Heart left ventricle (tissue), 16 donors: ENCODE measurements at places on chromosomes 2 and 18.

DNA sequence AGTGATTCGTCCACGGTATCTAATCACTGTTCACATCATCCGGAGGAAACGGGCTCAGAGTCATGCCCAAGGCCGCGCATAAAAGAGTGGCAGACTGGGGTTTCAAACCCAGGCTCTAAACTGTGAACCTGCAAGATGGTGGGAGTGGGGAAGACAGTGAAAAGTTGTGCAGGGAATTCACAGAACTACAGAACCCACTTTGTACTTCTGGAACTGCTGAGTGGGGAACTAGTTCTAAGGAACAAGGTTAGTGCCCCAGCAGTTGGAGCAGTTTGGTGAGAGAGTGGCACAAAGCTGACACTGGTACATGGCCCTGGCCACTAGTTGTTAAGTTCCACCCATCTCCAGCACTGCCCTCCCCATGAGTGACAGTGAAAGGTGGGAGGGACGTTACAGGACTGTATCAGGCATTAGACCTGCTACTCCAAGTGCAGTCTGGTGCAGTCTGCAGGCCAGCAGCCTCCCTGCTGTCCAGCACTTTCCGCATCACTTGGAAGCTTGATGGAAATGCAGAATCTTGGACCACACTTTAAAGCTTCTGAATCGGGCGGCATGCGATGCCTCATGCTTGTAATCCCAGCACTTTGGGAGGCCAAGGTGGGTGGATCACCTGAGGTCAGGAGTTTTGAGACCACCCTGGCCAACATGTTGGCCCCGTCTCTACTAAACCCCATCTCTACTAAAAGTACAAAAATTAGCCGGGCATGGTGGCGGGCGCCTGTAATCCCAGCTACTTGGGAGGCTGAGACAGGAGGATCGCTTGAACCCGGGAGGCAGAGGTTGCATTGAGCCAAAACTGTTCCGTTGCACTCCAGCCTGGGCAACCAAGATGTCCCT is 47.3 kb downstream of the C2orf42 start:
- DNase-seq = peak; percentile 64

DNA sequence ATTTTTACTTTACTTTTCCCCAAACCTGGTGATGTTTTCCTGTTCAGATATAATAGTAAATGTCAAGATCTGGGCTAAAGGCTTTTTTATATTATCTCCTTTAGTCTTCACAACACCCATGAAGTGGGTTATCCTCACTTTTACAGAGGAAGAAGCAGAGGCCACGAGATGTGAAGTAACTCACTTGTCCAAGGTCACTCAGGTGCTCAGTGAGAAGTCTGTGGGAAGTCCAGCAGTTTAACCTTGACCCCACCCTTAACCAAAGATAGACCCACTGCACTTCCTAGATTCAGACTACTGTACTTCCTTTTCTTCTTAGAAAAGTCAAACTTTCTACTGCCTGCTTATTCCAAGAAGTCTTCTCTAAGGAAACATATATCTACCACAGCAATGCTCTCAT is 56.3 kb upstream of the STAT1 start:
- no peak for DNase-seq

GRCh38 chr18:5584746-5585417 is 41.1 kb upstream of the EPB41L3 start:
- DNase-seq = no peak

GRCh38 chr18:71079606-71080005 is 790.8 kb downstream of the SOCS6 start:
- no peak for DNase-seq

DNA sequence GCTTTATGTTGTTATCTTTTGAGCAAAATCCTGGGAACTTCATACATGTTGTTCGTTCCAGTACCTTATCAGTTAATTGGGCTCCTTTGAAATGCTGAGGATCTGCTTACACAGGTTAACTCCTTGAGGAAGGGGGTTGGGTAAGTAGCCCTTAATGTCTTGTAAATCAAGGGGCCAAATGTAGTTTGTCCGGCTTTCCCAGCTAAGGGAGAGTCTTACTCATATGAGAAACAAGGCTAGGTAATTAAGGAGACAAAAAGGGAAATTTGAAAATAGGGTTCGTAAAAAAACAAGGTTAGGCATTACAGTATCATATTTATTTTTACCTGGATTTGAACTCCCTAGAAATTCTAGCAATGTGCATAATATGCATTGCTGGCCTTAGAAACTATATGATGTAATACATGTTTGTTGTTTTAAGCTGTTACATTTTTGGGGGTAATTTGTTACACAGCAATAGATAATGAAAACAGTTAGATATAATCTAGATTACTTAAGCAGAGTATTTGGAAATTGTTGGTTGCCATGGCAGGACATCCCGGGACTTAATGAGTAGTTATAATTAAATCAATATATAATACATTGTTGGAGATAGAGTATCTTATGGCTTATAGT is 30.9 kb upstream of the RNF149 start:
- no peak for DNase-seq

- no peak for DNase-seq
Measured at GRCh38 chr2:125095826-125096225, 1070.7 kb downstream of the CNTNAP5 start.
